ENCODE measurements at places on chromosomes 16 and 17.
A peak's percentile ranks its signal among the peaks of the same experiment; 100 is the strongest.

- peak; percentile 9 for DNase-seq
Measured at GRCh38 chr16:50696575-50697420, 3.4 kb downstream of the NOD2 start.

GRCh38 chr17:1109606-1110540, 69.9 kb downstream of the ABR start:
- DNase-seq, result no peak

DNA sequence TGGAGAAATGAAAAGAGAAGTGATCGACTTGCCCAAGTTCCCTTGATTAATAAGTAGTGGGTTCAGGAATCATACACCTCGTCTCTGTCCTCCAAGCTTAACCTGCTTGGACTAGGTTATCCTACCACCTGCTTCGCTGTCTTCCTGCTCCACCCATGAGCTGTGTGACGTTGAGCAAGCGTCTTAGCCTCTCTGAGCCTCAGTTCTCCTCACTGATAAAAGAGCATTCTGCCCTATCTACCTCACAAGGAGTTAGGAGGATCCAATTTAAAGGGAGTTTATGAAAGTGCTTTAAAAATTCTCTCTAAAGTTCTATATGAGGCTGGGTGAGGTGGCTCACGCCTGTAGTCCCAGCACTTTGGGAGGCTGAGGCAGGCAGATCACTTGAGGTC, 9.5 kb upstream of the BHLHA9 start:
- no peak for DNase-seq

DNA sequence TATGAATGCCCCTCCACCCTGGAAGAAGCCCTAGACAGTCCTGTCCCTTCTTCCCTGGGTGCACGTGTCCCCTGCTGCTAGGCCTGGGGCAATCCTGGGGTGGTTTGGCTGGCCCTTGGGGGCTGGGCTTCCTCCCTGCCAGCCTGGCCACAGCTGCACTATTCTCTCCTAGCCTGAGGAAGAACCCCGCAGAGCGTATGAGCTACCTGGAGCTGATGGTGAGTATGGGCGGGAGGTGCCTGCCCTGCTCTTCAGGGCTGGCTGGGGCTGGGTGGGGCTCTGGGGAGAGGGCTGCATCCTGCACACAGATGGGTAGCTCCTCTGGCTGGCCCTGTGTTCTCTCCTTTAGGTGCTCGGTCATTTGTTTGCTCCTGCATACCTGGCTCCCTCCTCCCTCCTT, 28.8 kb downstream of the MAP2K3 start:
- no peak for DNase-seq

GRCh38 chr17:10087355-10087754, 111.1 kb downstream of the GAS7 start:
- DNase-seq, result no peak

- DNase-seq, result no peak
Measured at GRCh38 chr16:86747761-86748160, 169.4 kb downstream of the FOXL1 start.

GRCh38 chr17:9256751-9257629, 235.7 kb downstream of the NTN1 start:
- no peak for DNase-seq

GRCh38 chr17:40175928-40176753, 1.1 kb upstream of the RAPGEFL1 start:
- no peak for DNase-seq

- DNase-seq, result no peak
Measured at GRCh38 chr17:70919241-70919640, 749.9 kb downstream of the KCNJ2 start.

DNA sequence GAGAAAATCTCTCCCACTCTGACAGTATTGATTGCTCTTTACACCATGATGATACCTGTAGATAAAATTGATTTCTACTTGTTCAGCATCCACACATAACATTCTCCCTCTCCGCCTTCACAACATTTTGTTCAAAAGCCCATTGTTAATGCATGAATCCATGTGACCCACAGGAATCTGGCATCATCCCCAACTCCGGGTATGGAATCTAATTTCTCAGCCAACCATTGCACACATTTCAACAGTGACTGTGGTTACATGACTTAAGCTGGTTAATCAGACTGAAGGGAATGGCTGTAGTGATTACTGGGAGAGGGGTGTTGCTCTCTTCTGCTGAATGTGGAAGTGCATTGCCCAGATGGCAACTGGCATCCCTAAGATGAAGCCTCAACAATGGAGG, 161.4 kb upstream of the C16orf82 start:
- no peak for DNase-seq

GRCh38 chr16:31250782-31251384, 8.9 kb upstream of the ITGAM start:
- DNase-seq, result no peak

- peak; percentile 52 for DNase-seq
Measured at GRCh38 chr16:7834771-7835431, 502.3 kb downstream of the RBFOX1 start.

DNA sequence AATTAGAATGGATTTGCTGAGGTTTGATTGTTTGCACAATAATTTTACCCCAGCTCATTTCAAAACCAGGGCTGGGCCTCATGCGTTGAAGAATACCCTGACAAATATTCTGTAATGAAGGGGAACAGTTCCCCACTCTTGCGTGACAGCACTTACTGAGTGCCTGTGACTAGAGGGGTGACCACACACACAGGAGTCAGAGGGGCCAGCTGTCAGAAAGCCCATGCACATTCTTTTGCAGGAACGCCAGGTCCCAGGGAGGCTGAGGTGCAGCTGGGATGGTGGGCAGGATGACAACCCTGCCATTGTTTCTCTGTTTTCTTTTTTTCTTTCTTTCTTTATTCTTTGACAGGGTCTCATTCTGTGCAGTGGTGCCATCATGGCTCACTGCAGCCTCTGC, 44.6 kb downstream of the SMPD3 start:
- DNase-seq, result no peak

DNA sequence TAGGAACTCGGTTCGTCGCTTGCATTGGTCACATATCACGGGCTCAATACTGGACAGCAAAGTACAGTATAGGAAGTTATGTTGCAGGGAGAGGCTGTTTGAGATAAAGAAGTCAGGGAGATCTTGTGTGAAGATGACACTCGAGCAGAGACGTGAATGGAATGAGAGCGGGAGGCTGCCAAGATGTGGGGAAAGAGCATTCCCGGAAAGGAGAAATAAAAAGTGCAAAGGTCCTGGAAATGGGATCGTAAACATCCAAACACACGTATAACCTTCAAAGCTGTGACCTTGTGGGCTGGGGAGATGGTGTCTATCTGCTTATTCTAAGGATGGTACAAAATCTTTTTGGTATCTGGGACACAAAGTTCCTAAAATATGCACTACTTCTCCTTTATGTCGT, 43.0 kb upstream of the MYOCD start:
- no peak for DNase-seq

DNA sequence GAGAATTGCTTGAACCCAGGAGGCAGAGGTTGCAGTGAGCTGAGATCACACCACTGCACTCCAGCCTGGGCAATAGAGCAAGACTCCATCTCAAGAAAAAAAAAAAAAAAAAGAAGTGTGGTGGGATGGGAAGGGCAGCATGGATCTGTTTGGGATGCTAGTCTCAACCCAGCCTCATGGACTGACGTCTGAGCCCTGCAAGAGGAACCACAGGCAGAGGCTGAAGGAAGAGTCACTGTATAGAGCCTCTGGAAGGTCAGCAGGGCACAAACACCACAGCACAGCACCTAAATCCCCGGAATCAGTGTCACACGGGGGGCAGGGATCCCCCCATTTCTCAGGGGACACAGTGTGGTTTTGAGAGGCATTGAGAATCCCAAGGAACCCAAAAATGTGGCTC, 10.9 kb upstream of the CXCL16 start:
- DNase-seq, result no peak

- peak; percentile 24 for DNase-seq
Measured at GRCh38 chr16:55711959-55712876, 56.4 kb downstream of the SLC6A2 start.

DNA sequence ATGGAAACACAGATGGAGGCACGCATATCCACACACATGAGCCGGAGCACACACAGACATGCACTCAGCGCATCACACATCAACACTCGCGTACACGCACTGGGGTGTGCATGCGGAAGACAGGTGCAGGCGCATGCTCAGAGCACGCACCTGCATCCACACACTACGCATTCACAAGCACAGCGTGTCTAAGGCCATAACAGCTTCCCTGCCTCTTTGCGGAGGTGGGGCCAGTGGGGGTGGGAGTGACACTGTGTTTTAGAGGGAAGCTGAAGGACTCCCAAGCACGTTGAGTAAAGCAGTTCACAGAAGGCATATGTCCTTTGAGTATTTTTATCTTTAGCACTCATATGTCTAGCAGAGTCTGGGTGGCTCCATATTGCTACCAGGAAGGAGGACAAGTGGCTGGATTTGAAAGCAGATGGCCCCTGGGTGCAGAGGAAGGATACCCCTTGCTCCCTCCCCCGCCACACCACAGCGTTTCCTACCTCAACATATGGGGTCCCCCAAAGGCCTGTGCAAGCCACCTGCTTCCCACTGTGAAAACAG, 68.6 kb upstream of the TOB1 start:
- no peak for DNase-seq

DNA sequence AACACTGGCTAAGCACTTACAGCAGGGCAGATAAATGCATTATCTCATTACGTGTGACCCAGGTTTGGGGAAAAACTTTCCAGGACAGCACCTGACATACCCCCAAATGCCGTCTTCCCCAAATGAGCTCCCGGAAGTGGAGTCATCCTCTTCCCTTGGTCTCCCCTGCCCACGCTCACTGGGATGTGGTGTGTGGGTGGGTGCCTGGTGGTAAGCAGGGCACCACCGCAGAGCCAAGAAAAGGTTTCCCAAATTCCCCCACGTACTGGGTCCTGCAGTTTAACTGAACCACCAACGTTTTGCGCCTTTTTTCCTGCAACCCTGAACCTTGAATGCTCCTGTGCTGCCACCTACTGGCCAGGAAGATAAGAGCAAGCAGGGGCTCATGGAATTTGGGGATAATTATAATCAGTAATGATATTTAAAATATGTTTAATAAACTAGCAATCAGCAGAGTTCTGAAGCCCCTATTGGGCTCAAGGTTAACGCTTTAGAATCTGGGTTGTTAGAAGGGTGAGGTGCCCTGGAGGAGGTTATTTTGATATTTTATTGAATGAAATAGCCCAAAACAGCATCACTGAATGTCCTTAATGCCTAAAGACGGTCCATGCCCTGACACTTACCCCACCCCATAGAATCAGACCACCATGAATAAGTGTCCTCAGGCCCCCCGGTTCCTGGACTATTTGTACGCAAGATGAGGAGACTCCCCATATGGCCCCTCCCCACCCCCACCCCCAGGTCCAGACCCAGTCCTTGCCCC, 8.0 kb downstream of the SPPL2C start:
- DNase-seq, result peak; percentile 8

DNA sequence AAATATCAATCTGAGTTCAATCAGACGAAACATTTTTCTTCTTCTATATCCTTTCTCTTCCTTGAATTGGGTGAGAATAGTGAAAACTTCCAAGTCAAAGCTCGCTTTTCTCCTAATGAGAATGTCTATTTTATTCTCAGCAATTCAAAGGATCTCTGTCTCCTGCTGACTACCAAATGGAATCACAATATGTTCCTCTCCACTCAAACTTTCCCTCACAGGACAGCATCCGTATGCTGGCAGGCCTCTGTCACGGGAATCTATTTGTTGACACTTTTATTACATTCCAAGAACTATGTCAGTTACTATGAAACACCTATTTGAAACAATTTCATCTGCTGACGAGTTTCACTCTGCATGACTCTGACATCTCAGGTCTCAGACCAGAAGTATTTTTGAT, 1196.6 kb downstream of the CDH11 start:
- no peak for DNase-seq

- DNase-seq, result no peak
Measured at GRCh38 chr16:87855852-87856715, 13.2 kb downstream of the SLC7A5 start.

GRCh38 chr17:66791347-66791746, 43.6 kb upstream of the CACNG5 start:
- peak; percentile 67 for DNase-seq

- DNase-seq, result no peak
Measured at GRCh38 chr17:78372841-78373240, 5.6 kb upstream of the PGS1 start.

GRCh38 chr16:2178321-2179106, 17.9 kb downstream of the CASKIN1 start:
- DNase-seq, result no peak

- no peak for DNase-seq
Measured at GRCh38 chr16:53844804-53845203, 140.8 kb downstream of the FTO start.

- DNase-seq, result no peak
Measured at GRCh38 chr16:65083164-65083857, 38.6 kb downstream of the CDH11 start.

DNA sequence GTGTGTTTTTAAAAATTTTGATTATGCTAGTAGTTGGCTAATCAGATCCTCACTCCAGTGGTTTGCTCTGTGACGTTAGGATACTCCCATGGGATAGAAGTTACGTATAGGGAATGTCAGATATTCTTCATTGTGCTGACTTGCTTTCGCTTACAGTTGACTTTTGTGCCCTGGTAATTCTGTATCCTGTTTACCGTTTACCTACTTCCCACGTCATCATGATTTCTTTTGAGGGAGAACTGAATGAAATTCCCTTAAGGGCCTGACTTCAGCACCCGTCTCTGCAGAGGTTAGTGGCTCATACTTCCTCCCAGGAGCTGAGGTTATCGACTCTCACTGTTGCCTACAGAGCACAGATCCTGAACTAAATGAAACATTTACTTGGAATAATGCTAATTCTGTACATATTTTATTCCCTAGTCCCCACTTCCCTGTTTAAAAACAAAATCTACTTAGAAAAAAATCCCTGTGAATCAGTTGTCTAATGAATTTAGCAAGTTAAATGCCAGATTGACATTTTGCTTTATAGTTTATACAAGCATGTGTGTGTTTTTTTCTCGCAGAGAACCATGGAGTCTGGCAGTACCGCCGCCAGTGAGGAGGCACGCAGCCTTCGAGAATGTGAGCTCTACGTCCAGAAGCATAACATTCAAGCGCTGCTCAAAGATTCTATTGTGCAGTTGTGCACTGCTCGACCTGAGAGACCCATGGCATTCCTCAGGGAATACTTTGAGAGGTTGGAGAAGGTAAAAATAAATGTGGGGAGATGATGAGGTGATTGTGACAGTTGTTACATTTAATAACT, 2.8 kb downstream of the PRKAR1A start:
- no peak for DNase-seq

- no peak for DNase-seq
Measured at GRCh38 chr16:1430214-1430758, 592 bp upstream of the PERCC1 start.
